CD4-positive, CD25-positive, alpha-beta regulatory T cell (primary cell): ENCODE measurements at places on chromosomes 11 and 22. TPM values are rescaled to one million over a fixed set of nuclear protein-coding genes. Genes with fewer than 3 reads are reported as not detected.

Gene MMP12
- total RNA-seq, result not detected

Gene SCGB1C1
- not detected for total RNA-seq

Gene TREH
- not detected for total RNA-seq

Gene ACTN3
- total RNA-seq, result not detected

Gene C11orf42
- not detected for total RNA-seq

Gene GAL3ST1
- total RNA-seq, result 0.44 TPM

Gene RFPL3
- total RNA-seq, result not detected

DNA sequence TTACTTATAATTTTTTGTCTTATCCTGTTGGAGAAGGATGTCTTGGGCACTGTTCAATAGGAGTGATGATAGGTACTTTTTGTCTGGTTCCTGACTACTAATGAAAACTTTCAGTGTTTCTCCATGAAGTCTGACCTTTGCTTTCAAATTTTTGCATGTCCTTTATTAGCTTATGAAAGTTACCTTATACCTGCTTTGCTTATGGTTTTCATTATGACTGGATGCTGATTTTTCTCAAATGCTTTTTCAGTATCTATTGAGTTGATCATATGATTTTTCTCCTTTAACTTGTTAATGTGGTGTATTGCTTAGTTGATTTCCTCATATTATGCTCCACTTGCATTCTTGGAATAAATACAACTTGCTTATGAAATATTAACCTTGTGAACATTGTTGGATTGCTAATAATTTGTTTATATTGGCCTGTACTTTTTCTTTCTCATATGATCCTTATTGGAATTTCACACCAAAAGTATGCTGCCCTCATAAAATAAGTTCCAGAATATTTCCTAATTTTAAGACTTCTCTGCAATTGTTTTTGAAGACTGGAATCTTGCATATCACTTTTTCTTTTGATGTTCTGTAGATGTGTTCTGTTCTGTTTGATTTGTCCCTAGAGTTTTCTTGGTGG lies 85.0 kb upstream of the SC5D start:
- peaks cover 13% of the 10 kb centered on the region for H3K27me3 ChIP-seq
- no peaks in the 10 kb centered on the region for H3K4me1 ChIP-seq
- DNase-seq, result no peak
- no peak overlapping the region for H3K4me3 ChIP-seq
- no peaks in the 10 kb centered on the region for H3K36me3 ChIP-seq

DNA sequence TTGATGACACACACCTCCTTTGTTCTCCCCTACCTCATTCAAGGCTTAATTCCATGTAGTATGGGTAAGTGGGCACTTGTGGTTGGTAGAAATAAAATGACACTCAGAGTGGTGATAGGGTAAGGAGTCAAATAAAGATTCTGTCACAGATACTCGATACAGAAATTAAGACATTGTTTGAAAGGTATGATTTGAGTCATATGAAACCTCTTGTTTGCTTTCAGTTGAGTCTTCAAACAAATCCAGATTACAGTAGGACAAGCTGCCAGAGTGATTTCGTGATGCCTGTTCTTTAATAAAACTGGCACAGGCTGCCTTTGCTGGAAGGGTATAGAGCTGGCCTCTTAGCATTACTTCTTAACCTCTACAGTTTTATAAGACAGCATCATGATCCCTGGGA lies 182.4 kb downstream of the SPON1 start:
- no peaks in the 10 kb centered on the region for H3K36me3 ChIP-seq
- H3K27ac ChIP-seq, result no peak overlapping the region
- no peaks in the 10 kb centered on the region for H3K4me1 ChIP-seq
- H3K27me3 ChIP-seq, result no peaks in the 10 kb centered on the region
- peak; percentile 18 for DNase-seq
- no peak overlapping the region for H3K4me3 ChIP-seq

DNA sequence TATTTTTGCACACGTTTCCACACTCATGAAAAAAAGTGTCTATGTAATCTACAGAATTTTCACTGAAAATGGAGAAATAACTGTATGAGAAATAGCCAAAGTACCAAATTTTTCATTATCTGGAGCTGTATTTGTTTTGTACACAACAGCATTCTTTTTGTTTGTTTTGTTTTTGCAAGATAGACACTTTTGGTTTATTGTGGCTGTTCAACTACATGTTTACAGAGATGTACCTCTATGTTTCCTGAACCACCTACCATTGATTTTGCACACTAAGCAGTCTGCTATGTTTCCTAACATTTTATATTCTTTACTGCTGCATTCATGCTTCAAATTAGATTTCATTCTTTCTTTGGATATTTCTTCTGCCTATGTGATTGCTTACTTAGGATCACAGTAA lies 116.3 kb downstream of the ELP4 start:
- H3K36me3 ChIP-seq, result no peaks in the 10 kb centered on the region
- H3K27me3 ChIP-seq, result no peaks in the 10 kb centered on the region
- H3K4me1 ChIP-seq, result no peaks in the 10 kb centered on the region
- no peak overlapping the region for H3K4me3 ChIP-seq
- no peak overlapping the region for H3K27ac ChIP-seq
- no peak for DNase-seq

DNA sequence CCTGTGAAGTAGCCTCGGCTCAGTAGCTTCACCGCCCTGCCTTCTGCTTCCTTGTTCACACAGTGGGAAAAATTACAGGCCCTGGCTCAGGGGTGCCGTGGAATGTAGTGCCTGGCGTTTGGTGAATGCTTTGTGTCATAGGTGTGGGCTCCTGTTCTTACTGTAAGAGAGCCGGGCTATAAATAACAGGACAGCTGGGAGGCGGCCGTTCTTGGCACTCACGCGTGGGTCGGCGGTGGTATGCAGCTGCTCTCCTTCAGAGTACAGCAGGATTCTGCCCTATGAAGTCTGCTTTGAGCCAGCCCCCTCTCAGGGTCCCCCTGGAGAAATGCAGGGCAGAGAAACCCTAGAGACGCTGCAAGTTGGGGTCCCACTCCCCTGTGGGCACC lies 84.2 kb downstream of the CTTN start:
- H3K4me1 ChIP-seq, result no peaks in the 10 kb centered on the region
- no peak for DNase-seq
- no peak overlapping the region for H3K4me3 ChIP-seq
- H3K27me3 ChIP-seq, result no peaks in the 10 kb centered on the region
- H3K27ac ChIP-seq, result no peak overlapping the region
- H3K36me3 ChIP-seq, result no peaks in the 10 kb centered on the region

DNA sequence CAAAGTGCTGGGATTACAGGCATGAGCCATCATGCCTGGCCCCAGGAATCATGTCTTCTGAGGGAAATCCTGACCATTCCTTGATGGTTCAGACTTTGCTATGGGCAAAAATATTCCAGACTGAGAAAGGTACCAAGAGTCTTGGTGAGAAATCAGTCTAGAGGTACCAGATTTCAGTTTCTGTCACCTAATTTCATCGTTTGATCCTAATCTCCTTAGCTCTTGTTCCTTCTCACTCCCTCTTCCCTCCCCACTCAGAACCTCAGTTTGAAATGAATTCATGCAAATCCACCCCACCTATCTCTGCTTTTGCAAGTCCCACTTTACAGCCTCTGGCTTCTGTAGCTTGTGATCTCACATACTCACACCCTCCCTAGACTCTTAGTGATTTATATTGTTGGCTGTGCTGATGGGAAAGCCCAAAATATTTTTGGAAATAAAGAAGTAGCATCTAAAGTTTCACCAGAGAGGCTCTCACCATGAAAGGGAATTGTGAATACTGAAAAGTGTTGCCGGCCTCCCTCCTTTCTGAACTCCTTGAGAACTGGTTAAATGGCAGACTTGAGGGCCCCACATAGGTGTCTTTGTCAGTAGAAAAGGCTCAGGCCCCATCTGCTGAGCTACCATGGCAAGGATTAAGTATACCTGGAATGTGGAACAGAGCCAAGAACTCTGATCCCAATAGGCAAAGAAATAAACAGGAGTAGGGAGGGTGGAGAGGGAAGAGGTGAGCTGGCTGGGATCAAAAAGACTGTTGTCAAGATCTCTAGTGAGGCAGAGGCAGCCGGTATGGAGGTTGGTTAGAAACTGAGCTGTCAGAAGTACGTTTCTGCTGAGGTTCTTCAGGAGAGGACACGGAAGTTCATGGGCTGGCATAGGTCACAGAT lies 190.5 kb upstream of the MTMR2 start:
- no peaks in the 10 kb centered on the region for H3K4me1 ChIP-seq
- no peaks in the 10 kb centered on the region for H3K27me3 ChIP-seq
- no peaks in the 10 kb centered on the region for H3K36me3 ChIP-seq
- no peak for DNase-seq
- no peak overlapping the region for H3K27ac ChIP-seq

DNA sequence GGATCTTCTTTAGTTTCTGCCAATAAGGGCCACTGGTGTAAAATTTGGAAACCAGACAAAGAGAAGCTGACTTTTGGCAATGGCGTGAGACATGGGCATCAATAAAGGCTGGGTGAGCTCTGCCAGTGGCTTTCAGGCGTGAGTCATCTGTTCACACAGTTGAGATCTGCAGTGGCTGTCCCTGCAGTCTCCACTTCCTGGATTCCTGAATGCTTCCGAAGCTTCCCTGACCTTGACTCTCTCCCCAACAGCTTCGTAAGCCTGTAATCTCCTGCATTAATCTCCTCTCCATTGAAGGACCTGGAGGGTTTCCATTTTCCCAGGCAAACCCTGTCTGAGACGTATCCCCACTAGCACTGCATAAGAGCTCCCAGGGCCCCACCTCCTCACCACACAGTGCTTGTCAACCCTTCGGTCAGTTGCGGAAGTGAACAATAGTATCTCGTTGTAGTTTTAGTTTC lies 574.7 kb downstream of the TBC1D22A start:
- H3K4me1 ChIP-seq, result no peaks in the 10 kb centered on the region
- no peak overlapping the region for H3K27ac ChIP-seq
- DNase-seq, result no peak
- H3K36me3 ChIP-seq, result no peaks in the 10 kb centered on the region
- H3K4me3 ChIP-seq, result no peak overlapping the region

- H3K4me3 ChIP-seq, result no peak overlapping the region
- H3K27ac ChIP-seq, result no peak overlapping the region
- no peak for DNase-seq
- no peaks in the 10 kb centered on the region for H3K27me3 ChIP-seq
- no peaks in the 10 kb centered on the region for H3K4me1 ChIP-seq
Measured at GRCh38 chr22:23684026-23684425, 6.8 kb upstream of the RGL4 start.

DNA sequence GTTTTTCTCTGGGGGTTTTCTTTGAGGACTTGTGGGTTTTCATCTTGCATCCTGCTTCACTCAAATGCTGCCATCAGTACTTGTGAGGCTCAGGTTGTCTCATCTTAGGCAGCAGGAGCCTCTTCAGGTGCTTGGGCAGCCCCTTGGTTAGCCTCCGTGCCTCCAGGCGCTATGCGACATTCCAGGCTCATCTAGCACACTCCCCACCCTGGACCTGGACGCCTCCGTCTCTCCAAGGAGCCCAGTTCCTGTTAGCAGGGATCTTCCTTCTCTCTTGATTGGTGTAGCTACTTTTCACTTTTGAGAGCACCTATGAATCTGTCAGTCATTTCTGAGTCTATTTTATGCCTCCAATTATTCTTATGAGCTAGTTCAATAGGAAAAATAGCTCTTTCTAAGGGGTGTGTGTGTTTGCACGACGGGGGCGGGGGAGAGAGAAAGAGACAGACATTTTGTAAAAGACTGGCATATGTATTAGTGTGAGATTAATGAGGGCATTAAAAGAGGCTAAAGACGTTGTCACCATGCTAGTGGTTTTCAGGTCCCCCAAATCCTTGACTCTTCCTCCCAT lies 7.8 kb downstream of the TUBA8 start:
- DNase-seq, result no peak
- H3K36me3 ChIP-seq, result no peaks in the 10 kb centered on the region
- no peak overlapping the region for H3K4me3 ChIP-seq
- H3K4me1 ChIP-seq, result peaks cover 4% of the 10 kb centered on the region
- no peak overlapping the region for H3K27ac ChIP-seq

GRCh38 chr11:83744620-83745192 lies 458.5 kb upstream of the CCDC90B start:
- no peaks in the 10 kb centered on the region for H3K27me3 ChIP-seq
- H3K36me3 ChIP-seq, result no peaks in the 10 kb centered on the region
- DNase-seq, result no peak
- H3K4me1 ChIP-seq, result no peaks in the 10 kb centered on the region
- H3K4me3 ChIP-seq, result no peak overlapping the region

- H3K4me3 ChIP-seq, result peak overlapping the region; percentile 66
- no peak for DNase-seq
- H3K4me1 ChIP-seq, result peaks cover 32% of the 10 kb centered on the region
- no peak overlapping the region for H3K27ac ChIP-seq
- no peaks in the 10 kb centered on the region for H3K36me3 ChIP-seq
- no peaks in the 10 kb centered on the region for H3K27me3 ChIP-seq
Measured at GRCh38 chr11:78189851-78190250, 1.1 kb downstream of the USP35 start.

- H3K27me3 ChIP-seq, result no peaks in the 10 kb centered on the region
- H3K4me1 ChIP-seq, result no peaks in the 10 kb centered on the region
- H3K27ac ChIP-seq, result no peak overlapping the region
- peaks cover 48% of the 10 kb centered on the region for H3K36me3 ChIP-seq
- H3K4me3 ChIP-seq, result no peak overlapping the region
- no peak for DNase-seq
Measured at GRCh38 chr11:88310246-88310645, 27.3 kb downstream of the CTSC start.

- no peaks in the 10 kb centered on the region for H3K4me1 ChIP-seq
- no peaks in the 10 kb centered on the region for H3K36me3 ChIP-seq
- H3K27ac ChIP-seq, result no peak overlapping the region
- H3K27me3 ChIP-seq, result peaks cover 3% of the 10 kb centered on the region
- DNase-seq, result no peak
Measured at GRCh38 chr11:86663761-86664160, 8.7 kb downstream of the ME3 start.

DNA sequence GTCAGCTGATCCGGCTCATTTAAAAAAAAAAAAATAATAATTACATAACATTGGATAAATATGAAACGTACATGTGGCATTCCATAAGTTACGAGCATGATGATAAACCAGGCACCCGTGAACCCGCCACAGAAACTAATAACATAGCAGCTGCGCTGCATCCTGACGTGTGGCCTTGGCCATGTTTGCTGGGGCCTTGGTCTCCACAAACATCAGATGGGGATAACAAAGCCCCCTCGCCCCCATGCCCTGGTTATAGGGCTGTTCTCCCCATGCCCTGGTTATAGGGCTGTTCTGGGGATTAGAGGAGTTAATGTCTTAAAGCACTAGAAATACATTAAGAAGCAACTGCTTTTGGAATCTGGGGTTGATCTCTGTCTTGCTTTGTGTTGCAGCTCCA lies 36.7 kb downstream of the FLRT1 start:
- peaks cover 9% of the 10 kb centered on the region for H3K4me1 ChIP-seq
- no peak overlapping the region for H3K27ac ChIP-seq
- DNase-seq, result no peak
- no peaks in the 10 kb centered on the region for H3K27me3 ChIP-seq
- H3K4me3 ChIP-seq, result no peak overlapping the region

GRCh38 chr11:20158597-20159257 lies 1.5 kb downstream of the DBX1 start:
- H3K27ac ChIP-seq, result no peak overlapping the region
- H3K27me3 ChIP-seq, result peaks cover 51% of the 10 kb centered on the region
- peaks cover 17% of the 10 kb centered on the region for H3K4me1 ChIP-seq
- DNase-seq, result no peak
- H3K36me3 ChIP-seq, result no peaks in the 10 kb centered on the region
- no peak overlapping the region for H3K4me3 ChIP-seq
